CD4-positive, alpha-beta T cell treated with Interleukin-6 at 100 ng/mL for 8 hours (primary cell): ENCODE measurements at places on chromosomes 1 and 21.

GRCh38 chr1:211723273-211723672 lies 47.9 kb upstream of the NEK2 start:
- no peak for DNase-seq

DNA sequence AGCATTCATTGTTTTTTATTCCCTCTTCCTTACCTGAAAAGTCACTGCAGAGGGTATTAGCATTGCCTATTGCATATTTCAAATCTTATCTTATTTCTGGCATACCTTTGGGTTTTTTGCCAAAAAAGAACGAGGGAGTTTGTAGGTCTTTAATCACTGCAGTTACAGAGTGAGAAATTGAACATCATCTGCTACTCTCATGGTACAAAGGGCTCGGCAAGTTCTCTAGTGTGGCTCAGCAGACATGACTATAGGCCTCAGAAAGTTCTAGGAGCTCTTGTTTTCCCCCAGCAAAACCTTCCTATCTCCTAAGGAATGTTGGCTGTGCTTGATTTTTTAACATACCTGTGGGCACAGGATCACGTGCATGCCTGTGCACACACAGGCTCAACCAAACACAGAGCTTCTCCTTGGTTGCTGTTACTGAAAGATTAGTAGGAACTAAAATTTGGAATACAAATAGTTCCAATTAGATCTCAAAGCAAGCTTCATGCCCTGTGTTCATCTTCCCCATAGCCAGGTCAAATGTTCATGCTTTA lies 69.7 kb downstream of the CCDC185 start:
- no peak for DNase-seq

- no peak for DNase-seq
Measured at GRCh38 chr1:24946861-24947658, 17.0 kb upstream of the RUNX3 start.

- DNase-seq: no peak
Measured at GRCh38 chr1:61591351-61591750, 133.6 kb downstream of the TM2D1 start.

DNA sequence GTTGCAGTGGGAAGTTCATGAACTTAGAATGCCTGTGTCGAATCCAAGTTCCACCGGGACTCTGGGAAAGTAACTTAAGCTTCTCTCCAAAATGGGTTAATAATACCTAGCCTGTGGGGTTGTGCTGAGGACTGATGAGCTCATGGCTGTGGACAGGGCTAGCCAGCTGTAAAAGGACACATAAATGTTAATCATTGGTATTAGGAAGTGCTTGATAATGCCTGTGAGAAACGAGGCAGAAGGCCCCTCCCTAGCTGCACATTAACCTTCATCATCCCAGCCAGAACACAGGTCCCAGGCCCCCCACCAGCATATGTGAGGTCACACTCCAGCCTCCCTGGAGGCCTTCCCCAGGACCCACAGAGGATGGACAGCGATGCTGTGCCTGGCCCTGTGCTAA lies 789 bp upstream of the GJB4 start:
- no peak for DNase-seq

- DNase-seq: peak; percentile 3
Measured at GRCh38 chr1:89464008-89464407, 60.6 kb upstream of the LRRC8B start.

DNA sequence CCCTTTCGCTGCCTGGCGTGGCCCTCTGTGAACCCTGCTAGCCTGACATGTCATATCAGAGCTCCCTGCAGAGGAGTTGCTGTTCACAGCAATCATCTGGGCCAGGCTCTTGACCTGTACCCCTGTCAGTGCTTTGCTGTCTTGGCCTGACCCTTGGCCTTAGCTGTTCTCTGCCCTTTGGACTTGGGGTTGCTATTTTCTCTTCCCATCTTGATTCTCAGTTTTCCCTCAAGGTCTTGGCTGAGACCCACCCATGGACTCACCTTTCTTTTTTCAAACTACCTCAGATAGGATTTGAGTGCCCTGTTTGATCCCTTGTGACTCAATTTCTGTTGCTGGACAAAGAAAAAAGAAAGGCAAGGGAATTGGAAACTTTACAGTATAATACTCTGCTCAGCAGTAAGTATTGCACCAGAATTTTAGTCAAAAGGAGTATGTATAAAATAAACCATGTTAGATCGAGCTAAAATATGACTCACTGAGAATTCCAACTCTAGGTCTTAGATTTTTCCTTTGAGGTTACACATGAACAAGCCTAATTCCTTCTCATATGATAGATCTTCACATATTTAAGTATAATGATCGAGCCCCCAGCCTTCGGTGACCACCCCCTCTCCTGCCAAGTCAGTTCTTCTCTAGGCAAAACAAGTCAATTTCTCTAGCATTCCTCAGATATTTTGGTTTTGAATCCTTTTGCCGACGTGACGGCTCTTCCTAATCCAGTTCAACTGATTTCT lies 110.5 kb downstream of the NGF start:
- DNase-seq: no peak
